ENCODE measurements at places on chromosomes 2 and 18.

DNA sequence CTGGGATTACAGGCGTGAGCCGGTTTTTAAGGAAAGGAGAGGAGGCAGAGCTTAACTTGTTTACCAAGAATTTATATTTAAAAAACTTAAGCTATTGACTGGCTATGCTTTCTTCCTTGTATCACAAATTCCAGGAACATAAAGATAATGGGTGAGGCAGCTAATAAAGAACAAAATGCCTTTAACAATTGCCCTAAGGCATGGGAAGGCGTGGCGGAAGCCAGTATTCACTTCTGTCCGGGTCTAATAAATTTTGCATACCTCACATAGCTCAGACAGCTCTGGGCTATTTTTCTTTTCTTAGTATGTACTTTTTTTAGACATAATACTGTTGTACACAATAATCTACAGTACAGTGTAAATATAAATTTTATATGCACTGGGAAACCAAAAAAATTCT is 1.0 kb upstream of the LDAH start:
- no peak for DNase-seq

DNA sequence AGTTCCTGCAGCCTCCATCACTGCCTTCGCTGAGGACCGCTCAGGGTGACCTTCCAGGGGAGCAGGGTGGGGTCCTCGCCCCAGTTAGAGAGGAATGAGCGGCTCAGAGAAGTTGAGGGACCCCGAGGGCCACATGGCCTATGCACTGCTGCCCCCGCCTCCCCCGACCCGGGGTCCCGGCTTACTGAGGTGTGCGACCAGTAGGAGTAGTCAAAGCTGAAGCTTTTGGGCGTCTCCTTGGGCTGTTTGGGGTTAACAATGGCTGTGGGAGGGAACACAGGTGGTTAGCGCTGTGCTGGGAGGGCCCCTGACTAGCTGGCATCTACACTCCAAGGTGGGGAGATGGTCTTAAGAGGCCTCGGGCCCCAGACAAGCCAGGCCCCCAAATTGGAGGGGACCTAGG is 31.0 kb downstream of the KIF1A start:
- DNase-seq = no peak

GRCh38 chr2:160373263-160373662 is 120.3 kb downstream of the RBMS1 start:
- DNase-seq = no peak

DNA sequence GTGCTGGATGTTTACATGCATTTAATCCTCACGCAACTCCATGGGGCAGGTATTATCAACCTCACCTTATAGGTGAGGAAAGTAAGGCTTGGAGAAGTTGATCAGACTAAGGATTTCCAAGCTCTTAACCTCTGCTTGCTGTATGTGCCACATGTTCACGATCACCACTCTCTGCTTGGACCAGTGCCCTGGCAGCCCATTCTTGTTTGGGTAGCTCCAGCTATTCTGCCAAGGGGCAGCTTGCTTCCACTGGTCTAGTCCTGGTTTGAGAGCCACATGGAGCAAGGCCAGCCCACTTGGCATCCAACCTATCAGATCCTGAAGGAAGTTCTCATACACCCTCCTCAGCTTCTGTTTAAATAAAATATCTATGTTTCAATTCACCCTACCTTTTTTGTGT is 14.3 kb downstream of the PLB1 start:
- no peak for DNase-seq
